Stimulated activated CD8-positive, alpha-beta memory T cell treated with anti-CD3 and anti-CD28 coated beads, Interleukin-7, amount 100 ng/mL, for 48 hours (primary cell): ENCODE measurements at places on chromosomes 5 and 9.

DNA sequence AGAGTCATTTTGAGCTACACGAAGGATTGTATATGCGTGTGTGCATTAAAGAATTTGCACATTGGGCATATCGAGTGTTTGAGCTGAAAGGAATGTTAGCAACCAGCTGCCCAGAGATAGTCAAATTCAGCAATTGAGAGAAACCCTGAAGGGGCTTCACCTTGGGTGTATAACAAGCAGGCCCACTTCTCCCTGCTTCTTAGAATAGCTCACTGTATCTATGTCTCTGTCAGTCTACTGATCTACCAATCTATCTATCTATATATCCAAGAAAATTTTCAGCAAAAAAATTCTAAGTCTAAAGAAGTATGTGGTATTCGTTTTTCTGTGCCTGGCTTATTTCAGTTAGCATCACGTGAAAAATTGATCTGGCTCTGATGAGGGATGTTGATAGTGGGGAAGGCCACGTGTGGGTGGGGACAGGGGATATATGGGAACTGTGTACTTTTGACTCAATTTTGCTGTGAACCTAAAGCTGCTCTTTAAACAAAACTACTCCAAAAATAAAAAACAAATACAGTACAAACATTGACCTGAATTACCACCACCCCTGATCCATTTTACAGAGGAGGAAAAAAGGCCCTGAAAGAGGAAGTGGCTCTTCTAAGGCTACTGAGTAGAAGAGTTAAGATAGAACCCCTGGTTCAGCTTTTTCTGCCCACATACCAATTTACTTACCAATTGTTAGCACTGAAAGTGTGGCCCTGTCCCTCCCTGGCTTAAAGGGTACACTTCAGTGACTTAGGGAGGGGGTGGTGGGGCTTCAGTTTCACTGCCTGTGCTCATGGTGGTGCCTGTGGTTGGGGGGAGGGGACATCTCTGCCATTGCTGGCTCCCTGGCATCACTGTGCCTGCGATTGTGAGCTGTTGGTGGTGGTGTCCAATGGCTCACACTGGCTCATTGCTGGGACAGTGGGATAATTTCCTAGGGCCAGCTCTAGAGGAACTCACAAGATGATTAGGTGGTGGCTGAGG is 141.8 kb downstream of the DOCK2 start:
- DNase-seq, result no peak

DNA sequence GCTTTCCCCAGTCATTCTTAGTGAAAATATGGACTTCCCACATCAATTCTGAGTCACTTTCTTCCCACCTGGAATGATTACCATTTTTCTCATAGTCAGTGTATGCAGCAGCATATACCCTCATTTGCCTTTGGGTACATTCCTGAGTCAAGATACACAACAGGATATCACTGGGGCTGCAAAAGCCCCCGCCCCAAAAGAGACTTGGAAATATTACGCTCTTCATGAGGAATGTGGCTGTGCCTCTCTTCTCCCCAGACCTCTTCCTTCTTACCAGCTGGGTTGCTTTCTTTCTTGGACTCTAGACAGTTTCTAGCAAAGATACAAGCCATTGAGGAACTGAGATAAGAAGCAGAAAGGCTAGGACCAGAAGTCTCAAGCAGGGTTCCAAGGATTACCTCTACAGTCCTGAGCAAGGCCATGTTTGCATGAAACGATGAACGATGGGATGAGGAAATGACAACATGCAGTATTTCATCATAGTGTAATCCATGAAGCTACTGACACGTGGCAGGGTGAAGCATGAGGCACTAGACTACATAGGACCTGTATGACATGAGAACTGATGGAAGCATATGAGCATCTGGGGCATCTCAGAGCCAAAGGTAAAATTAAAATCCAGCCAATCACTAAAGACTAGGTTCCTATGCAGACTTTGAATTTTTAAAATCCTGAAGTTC is 218.1 kb downstream of the RAB3C start:
- DNase-seq, result no peak

DNA sequence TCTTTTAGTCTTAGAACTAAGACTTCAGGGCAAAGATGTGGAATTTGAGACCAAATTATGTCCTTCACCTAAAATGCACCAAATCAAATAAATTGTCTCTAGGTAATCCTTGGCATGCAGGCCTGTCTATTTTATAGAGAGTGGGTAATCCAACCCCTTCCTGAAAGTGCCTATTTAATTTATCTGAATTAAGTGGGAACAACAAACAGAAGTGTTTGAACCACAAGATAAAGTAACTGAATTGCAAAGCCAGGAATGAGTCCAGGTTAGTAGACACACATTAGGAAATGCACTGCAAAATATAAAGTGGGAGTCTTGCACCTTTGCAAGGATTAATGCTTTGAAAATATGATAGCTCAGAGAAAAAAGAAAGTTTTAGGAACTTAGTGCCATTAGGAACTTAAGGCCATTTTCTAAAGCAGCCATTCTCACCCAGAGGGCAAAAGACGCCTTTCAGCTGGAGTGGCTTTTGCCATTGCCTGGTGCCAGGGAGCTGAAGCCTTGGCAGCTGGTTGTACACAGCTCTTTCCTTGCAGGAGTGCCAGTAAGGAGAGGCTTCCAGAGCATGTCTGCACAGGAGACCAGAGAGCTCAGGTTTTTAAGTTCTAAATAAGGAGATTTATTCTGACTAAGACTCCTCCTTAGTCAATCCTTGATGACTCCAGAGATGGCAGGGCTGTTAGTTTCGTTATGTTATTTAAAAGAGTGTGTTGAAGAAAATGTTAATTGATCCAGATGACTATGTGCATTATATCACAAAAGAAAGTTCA is 151.7 kb upstream of the ELL2 start:
- DNase-seq, result no peak

DNA sequence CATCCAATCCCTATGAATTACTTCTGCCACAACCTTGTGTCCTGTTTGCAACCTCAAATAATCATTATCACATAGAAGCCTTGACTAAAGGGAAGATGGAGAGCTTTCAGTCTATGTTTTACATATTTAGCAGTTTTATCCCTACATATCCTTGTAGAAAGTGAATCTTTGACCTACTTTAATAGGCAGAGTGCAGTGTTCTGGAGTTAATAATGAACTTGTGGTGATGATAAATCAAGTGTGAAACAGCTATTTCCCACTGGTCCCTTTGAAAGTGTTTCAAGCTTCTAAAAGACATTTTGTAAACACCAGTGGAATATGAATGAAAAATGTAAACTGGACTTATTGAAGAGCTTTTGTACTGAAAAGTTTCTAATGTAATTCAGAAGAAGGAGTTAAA is 406.7 kb downstream of the GABRG2 start:
- no peak for DNase-seq

GRCh38 chr5:106092455-106092854 is 1578.3 kb downstream of the EFNA5 start:
- no peak for DNase-seq
